ENCODE measurements at places on chromosomes 13 and 19. TPM values are rescaled to one million over a fixed set of nuclear protein-coding genes. Genes with fewer than 3 reads are reported as not detected.

CEACAM8 gene
- 7.4 TPM for total RNA-seq

- H3K27ac ChIP-seq = no peak overlapping the region
- H3K36me3 ChIP-seq = peaks cover 42% of the 10 kb centered on the region
- no peaks in the 10 kb centered on the region for H3K27me3 ChIP-seq
- H3K4me3 ChIP-seq = no peak overlapping the region
- H3K4me1 ChIP-seq = peaks cover 37% of the 10 kb centered on the region
Measured at GRCh38 chr19:11198769-11199424, 1.6 kb upstream of the KANK2 start.

GRCh38 chr13:39571502-39572092, 31.4 kb downstream of the LHFPL6 start:
- DNase-seq = no peak
- H3K4me1 ChIP-seq = peaks cover 4% of the 10 kb centered on the region
- no peak overlapping the region for H3K4me3 ChIP-seq
- no peaks in the 10 kb centered on the region for H3K27me3 ChIP-seq

- peak overlapping the region; percentile 33 for H3K27ac ChIP-seq
- H3K36me3 ChIP-seq = no peaks in the 10 kb centered on the region
- DNase-seq = peak; percentile 64
- H3K27me3 ChIP-seq = peaks cover 3% of the 10 kb centered on the region
Measured at GRCh38 chr19:10027158-10027997, 14.1 kb downstream of the RDH8 start.

DNA sequence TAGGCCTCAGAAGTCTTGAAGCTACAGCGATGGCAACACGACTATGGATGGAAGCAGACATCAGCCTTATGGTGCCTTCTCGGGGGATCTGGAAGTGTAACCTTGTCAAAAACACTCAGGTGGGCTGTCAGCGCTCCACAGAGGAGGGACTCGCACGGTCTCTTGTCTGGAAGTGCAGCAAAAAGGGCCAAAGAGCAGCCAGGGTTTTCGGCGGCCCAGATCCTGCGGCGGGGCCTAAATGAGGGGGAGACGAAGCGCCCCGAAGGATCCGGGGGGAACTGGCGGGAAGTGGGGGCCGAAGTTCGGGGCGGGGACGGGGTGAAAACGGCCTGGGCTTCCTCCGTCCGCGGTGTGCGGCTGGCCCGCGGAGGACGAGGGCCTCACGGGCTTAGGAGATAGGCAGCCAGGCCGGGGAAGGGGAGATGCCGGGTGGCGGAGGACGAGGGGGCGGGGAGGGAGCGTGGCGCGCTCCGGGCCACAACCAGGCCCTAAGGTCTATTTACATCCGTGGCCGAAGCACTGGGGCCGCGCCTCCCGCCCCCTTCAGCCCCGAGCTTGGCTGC, 637 bp downstream of the RANBP3 start:
- no peaks in the 10 kb centered on the region for H3K27me3 ChIP-seq
- H3K36me3 ChIP-seq = peaks cover 21% of the 10 kb centered on the region
- H3K4me1 ChIP-seq = peaks cover 42% of the 10 kb centered on the region
- DNase-seq = no peak
- peak overlapping the region; percentile 74 for H3K4me3 ChIP-seq

SPACA4 gene
- total RNA-seq = not detected
